ENCODE measurements at places on chromosomes 7 and 10.

GRCh38 chr7:51175316-51175991 is 141.2 kb downstream of the COBL start:
- DNase-seq, result no peak

- no peak for DNase-seq
These were observed 123.3 kb downstream of the PTPN20 start for GRCh38 chr10:47034441-47035051.

- no peak for DNase-seq
These were observed 21.4 kb downstream of the C10orf120 start for GRCh38 chr10:122678266-122678665.

GRCh38 chr7:113945018-113945938 is 26.5 kb upstream of the PPP1R3A start:
- no peak for DNase-seq

DNA sequence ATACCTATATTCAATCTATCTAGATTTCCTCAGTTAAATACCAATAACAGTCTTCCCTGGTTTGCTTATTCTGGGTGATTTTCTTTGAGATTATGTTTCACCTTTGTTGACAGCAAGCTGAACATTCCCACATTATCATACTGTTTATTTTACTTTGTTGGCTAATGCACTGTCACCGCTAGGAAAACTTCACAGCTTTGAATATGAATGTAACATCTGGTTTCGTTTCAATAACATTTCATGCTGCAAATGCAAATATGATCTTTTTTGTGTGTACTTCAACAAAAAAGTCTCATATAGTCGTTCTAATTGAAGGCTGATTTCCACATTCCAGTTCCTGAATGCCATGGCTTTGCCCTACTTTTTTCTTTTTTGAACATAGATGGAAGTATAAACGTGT is 946.3 kb upstream of the GHITM start:
- DNase-seq, result no peak

GRCh38 chr7:32564542-32564941 is 69.3 kb downstream of the AVL9 start:
- DNase-seq, result no peak

- no peak for DNase-seq
These were observed 172.7 kb upstream of the HPS1 start for GRCh38 chr10:98619446-98619845.

DNA sequence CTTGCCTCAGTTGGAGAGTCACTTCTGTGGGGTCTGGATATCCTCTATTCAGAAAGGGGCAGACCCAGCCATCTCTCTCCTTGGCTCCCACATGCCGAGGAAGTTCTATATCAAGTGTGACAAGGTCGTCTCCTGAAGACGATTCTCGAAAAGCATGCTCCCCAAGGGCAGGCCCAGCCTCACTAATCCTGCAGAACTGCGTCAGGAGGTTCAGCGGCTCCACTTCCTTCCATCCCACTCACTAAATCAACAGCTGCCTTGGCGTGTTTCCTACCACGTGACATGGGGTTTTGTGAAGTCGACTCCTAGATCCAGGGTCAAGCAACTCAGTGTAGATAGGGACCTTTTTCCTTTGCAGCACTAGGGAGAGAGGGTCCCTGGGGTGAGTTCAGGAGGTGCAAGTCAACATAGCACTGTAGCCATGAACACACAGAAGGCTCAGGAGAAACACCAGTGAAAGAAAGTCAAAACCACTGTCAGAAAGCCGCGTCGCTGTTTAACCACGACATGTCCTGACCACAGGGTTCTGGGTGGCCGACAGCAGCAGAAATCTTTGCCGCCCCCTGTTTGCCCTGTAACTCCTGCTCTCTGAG is 156.4 kb downstream of the PRPF18 start:
- DNase-seq, result no peak

DNA sequence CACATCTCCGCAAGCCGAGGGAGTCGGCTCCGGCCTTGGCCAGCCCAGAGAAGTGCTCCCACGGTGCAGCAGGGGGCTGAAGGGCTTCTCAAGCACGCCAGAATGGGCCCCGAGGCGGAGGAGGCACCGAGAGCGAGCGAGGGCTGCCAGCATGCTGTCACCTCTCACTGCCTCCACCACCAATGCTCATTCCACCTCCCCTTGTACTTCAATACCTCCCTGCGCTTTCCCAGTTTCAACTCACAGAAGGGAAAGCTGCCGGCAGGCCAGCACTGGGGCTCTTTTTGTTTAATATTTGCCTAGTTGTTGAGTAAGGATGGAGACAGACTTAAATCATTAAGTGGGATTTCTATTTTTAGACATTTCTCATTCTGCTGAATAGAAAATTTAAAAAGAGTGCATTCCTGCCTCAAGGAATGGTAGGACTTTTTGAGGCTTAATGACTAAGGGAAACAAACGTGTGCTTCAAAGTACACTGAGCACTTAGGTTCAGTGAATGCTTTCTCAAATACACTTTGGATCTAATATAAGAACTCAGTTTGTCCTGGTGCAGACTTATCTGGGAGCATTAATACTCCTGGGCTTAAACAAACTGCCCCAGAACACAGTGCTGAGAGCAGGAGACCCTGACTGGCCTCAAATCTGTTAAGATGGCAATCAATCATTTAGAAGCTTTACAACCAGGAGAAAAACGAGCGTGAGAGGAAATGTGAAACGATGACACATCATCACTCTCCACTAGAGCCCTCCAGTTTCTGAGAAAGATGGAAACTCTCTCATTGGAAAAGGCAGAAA is 131.2 kb downstream of the RALA start:
- DNase-seq, result peak; percentile 83

GRCh38 chr10:102131286-102132170 is 1.3 kb upstream of the PPRC1 start:
- DNase-seq, result no peak

GRCh38 chr10:94376865-94377264 is 14.1 kb upstream of the NOC3L start:
- DNase-seq, result no peak
